ENCODE measurements at places on chromosomes 6 and 20.

DNA sequence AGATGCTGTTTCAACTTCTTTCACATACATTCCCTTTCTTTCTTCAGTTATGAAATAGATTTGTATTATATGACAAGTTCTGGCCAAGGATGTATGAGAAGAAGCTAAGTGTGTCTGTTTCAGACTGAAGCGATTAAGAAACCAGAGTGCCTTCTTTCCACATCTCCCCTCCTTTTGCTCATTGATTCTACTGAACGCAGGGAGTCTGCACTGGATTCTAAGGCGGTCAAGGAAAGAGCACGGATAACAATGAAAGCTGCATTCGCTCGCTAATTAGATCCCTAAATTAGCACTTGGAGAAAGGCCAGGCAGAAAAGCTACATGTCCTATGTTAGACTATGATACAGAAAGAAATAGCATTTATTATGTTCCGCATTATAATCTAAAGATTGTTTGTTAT, 267.7 kb downstream of the HAO1 start:
- DNase-seq = no peak

DNA sequence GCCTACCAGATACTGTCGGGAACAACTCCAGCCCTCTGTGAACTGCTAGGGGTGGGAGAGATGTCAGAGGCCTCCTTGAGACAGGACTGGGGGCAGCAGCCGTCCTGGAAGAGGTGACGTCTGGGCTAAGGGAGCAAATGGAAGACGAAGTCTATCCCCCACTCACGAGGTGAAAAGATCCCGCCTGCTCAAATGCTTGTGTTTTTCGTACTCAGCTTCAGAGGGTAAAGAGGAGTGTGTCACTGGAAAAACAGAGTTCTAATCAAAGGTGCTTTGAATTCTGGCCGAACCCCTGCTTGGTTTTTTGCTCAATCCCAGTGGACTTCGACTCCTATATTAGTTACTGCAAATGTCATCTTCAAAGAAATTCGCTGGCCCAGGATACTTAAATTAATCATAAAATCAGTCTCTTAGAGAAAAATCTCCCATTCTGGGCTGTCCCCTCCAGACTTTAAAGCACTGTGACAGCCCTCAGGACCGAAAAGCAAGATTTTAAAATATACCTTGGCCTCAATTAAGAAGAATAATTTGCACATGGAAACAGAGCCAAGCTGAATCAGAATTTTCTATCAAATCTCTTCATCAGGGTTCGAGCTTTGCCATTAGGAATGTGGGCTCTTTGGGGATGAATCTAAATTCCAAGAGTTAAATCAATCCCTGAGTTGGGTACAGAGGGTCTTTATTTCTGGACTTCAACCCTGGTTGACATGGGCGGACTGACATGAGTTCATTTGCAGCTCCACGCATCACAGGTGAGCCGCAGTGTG, 61.8 kb upstream of the AFDN start:
- DNase-seq = no peak

DNA sequence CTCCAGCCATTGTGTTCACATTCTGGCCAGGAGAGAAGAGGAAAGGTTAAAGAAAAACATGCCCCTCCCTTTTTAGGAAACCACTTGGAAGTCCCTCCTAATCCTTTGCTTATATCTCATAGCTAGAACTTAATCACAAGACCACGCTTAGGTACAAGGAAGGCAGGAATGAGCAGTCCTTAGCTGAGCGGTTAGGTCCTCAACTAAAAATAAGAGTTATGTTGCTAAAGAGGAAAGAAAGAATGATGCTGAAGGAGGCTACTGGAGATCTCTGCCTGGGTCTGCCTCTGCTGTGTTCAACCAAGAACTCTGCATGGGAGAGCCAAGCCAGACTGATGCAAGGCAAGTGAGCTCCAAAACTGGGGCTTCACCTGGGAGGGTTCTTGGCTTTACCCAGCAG, 11.6 kb upstream of the ARFGEF2 start:
- DNase-seq = no peak

DNA sequence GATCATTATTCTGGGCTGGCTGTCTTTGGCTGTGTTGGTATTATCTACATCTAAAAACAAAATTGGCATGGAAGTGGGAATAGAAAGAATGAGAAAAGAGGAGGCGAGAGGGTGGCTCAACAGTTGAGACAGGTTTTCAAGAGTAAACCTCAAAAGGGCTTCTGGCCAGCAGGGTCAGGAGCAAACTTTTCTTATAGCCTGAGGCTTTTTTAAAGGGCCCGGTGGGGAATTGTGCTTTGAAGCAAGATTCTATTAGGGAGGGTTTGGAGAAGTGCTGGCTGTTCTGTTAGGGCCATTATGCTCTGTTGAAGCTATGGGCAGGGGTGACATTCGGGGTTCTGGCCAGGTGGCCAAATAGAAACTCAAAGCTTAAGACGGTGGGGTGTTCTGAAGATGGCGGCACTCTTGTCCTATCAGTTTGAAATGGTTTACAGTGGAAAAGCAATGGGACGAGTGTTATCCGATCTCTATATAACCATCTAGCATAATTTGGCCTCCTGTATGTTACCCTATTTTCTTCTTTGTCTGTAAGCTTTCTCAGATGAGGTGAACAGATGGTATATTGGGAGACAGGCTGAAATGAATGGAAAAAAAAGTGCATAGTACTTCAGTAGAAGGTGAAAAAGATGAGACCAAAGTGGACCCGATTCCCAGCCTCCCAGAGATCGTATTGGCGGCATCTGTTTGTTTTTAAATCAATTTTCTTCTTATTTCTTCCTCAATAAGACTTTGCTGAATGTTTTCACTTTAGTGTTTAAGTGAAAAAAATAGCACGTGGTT, 132.1 kb upstream of the CNR1 start:
- no peak for DNase-seq

- DNase-seq = no peak
Measured at GRCh38 chr6:35069262-35069661, 71.9 kb downstream of the TCP11 start.

DNA sequence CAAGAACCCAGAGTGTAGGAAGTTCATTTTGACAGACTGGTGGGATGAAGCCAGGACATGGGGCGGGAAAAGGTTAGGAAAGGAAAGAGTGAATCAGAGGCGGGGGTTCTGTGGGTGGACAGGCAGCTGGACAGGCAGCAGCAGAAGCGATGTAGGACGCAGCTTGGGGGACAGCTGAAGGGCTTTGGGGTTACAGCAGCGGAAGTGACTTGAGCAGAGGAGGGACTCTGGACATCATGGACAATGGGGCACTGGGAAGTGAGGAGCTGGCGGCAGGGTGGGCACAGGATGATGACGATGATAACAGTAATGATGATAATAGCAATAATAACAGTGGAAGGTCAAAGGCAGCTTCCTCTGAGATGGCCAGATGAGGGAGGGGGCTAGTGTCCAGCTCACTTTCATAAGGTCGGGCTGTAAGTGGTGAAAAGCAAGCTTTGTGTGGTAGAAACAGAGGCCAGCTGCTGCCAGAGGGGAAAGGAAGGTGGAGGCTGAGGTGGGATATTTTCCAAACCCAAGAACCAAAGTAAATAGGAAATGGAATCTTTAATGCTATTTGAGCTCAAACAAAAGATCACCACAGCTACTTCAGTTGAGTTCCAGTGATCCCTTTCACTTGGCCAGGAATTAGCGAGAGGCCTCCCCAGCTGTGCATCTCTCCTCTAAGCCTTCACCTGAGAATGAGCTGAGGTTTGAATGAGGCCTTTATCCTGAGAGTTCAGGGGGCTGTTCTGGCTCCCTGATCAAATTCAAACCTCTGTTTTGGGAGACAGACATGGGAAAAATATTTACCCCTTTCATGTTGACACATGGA, 433.5 kb downstream of the DHX35 start:
- no peak for DNase-seq

GRCh38 chr6:153858529-153858928, 180.5 kb upstream of the OPRM1 start:
- DNase-seq = no peak

- no peak for DNase-seq
Measured at GRCh38 chr6:7489376-7489775, 52.1 kb upstream of the DSP start.

GRCh38 chr6:135522965-135523692, 25.6 kb upstream of the AHI1 start:
- DNase-seq = no peak

DNA sequence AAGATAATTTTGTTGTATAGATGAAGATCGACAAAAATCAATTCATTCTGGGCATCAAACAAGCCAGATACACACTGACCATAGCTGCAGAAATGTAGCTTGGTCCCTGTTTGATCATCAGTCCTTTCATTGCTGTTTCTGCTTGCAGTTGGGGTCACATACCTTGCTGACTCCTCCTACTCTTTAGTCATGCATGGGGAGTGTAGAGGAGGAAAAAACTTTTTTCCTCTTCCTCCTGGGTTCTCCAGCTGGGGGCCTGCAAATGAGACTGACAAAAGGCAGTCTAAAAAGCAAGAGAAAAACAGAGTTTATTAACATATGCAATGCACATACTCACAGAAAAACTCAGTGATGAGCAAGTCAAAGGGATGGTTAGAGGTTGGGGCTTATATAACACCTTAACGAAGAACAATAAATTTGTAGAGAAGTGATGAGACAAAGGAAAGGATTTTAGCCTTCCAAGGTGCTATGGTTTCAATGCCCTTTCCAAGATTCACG, 105.8 kb downstream of the QRSL1 start:
- DNase-seq = no peak

GRCh38 chr20:15491575-15491974, 1081.7 kb downstream of the KIF16B start:
- DNase-seq = no peak

DNA sequence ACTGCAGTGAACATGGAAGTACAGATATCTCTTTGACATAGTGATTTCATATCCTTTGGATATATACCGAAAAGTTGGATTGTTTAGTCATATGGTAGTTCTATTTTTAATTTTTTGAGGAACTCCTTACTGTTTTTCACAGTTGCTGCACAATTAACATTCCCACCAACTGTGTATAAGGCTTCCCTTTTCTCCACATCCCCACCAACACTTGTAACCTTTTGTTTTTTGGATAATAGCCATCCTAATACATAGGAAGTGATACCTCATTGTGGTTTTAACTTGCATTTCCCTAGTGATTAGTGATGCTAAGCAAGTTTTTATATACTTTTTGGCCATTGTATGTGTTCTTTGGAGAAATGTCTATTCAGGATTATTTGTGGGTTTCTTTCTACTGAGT, 45.1 kb upstream of the TENT5A start:
- no peak for DNase-seq

GRCh38 chr6:154318721-154319120, 37.9 kb downstream of the IPCEF1 start:
- no peak for DNase-seq

DNA sequence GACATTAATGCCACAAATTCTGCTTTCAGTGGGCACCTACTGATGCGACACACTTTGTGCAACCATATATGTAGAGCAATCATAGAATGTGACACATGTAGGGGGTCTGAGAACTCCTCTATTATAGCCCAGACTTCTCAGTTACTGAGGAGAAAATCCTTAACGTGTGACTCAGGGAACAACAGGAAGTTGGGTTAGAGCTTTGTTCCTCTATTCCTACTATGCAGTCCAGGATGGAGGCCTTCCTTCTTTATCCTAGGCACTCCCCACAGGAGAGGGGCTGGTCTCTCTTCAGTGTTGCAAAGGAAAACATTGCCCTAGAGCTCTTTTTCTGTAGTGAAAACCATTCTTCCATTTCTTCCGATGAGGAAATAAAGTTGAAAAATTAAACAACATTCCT, 39.6 kb upstream of the RCAN2 start:
- no peak for DNase-seq

- DNase-seq = no peak
Measured at GRCh38 chr6:135192256-135193174, 11.4 kb downstream of the MYB start.

DNA sequence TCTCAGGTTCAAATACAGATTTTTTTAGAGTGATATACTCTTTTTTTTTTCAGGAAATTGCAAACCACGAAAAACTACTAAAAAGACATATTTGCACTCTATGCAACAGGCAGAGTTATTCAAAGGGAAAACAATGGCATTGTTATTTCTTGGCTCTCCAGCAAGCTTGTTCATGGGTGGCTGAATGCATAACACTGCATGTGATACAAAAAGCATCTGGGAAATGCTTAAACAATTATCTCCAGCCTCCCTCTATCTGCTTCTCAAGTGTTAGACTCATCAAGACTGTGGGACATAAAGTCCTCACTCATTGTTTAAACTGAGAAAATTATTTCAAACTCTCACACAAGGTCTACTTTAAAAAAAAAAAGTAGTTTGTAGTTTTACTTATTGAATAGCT, 7.3 kb upstream of the COL12A1 start:
- DNase-seq = no peak

- no peak for DNase-seq
Measured at GRCh38 chr20:839626-840025, 6.1 kb downstream of the FAM110A start.

- no peak for DNase-seq
Measured at GRCh38 chr20:63473555-63474449, 1.3 kb upstream of the KCNQ2 start.

DNA sequence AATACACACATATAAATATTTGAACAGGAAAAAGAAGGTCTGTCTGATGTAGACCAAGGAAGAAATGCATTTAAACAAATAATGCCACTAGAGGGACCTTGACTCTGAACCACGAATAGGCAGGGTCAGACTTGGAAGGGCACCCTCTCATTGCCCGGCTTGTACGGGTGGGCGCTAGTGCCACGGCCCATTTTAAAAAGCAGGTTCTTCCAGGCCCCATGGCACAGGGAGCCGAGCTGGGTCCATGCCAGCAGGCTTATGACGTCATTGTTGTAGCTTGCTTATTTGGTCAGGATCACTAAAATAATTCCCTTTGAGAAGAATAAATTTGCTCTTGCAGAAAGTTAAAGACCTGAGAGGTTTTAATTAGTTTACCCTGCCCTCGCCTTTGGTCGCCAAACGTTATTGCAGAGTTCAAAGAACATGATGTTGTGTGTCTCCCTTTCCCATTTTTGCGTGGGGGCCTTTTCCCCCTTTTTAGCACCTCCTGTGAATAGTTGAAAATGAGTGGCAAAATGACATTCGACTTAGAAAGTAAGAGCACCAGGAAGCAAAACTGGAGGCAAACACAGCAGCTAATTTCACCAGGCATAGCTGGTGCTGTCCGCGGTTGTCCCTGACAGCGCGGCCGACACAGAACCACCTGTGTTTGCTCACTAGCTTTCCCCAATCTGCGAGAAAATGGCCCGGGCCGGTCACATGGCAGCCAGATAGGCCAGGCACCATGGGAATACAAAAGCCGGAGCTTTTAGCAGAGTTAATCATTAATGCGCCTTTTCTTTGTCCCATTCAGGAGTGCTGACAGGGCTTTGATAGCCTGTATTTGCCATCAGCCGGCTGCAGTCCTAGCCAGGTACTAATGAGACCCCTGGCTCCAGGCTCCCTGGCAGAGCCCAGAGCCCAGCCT, 93.8 kb downstream of the FOXA2 start:
- DNase-seq = no peak

Data from CD8-positive, alpha-beta T cell (primary cell).